Activated CD8-positive, alpha-beta T cell treated with anti-CD3 and anti-CD28 coated beads, Interleukin-2, amount 10 ng/mL, durations not matched to agents 7 days and 5 days (primary cell): ENCODE measurements at places on chromosomes 16 and 17. TPM values are rescaled to one million over a fixed set of nuclear protein-coding genes. Genes with fewer than 3 reads are reported as not detected.

GRCh38 chr17:19630035-19630434 is 18.5 kb upstream of the ALDH3A2 start:
- DNase-seq = no peak

- no peak for DNase-seq
These were observed 383.6 kb downstream of the UTP18 start for GRCh38 chr17:51643702-51644490.

Gene TBC1D3C
- total RNA-seq = 0.21 TPM

GRCh38 chr17:82386255-82386831 is 14.8 kb downstream of the UTS2R start:
- DNase-seq = no peak

DNA sequence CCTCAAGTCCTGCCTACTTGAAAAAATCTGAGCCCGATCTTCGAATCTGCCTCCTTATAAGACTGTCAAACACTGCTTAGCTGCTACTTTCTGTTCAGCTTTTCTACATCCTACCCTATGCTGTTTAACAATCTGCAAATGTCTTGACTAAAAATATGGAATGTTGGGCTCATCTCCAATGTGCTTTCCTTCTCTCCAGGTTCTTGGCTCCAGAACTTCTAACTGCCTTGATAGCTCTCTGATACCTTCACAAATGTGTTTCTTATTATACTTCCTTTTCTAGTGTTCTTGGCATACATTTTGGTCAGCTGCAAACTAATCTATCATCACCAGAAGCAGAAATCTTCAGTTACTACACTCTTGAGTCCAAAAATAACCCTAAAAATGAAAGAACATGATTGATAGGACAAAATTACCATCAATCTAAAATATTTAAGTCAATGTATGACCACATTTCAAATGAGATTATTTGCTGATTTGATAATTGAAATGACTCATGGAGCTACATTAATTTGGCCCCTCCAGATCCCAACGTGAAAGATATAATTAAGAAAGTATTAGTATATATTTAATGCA is 372.3 kb upstream of the MON1B start:
- no peak for DNase-seq

Gene CDRT15
- not detected for total RNA-seq

Gene CTRL
- 5.5 TPM for total RNA-seq

Gene MLYCD
- total RNA-seq = 4.3 TPM

- no peak for DNase-seq
These were observed 247.6 kb downstream of the CNTNAP4 start for GRCh38 chr16:76524769-76525168.

GRCh38 chr16:73068541-73069401 is 20.8 kb upstream of the ZFHX3 start:
- no peak for DNase-seq

Gene STAT5B
- total RNA-seq = 92.7 TPM

GRCh38 chr16:85079785-85080570 is 32.3 kb downstream of the CIBAR2 start:
- DNase-seq = no peak

DNA sequence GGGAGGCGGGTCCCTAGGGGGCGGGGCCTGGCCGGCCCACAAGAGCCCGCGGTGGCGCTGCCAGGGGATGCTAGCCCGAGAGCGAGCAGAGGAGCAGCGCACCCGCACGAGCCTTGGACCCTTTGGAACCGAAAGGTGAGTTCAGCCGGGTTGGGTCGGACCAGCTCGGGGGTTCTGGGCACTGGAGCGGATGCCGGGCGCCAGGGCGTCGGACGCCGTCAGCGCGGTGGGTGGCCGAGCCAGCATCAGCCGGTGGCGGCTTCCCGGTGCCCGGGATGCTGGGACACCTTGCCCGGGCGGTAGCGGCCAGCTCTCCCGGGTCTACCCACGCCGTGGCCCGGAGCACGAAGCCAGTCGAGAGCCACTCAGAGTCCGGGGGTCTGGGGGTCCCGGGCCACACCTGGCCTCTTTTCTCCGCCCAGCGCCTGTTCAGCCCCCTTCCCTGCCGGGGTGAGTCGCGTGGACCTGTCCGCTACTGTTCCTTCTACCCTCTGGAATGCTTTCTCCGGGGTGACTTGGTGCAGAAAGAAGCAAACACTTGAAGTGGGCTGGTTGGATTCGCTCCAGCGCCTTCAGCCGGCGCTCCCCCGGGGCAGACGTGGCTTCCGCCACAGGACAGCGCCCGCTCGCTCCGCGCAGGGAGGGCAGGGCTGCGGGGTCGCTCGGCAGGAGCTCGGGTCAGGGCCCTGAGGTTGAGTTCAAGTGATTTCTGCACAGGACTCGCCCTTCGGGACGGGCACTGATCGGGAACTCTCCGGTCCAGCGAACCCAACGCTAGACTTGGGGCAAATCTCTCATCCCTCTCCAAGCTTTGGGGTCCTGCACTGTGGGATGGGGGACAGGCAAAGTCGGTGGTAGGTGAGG is at the start of gene SCNN1G:
SCNN1G (plus strand) TSS at position 67 of the 864 bp plus-strand sequence. CDS start 3,527 bp downstream, outside the sequence.
- DNase-seq = no peak

Gene CCL3
- 4.2 TPM for total RNA-seq

Gene TP53TG3
- not detected for total RNA-seq

Gene RAB37
- total RNA-seq = 19.6 TPM

GRCh38 chr17:4479982-4480751 is 18.5 kb upstream of the SPNS2 start:
- no peak for DNase-seq

GRCh38 chr16:10607157-10607556 is 26.8 kb upstream of the EMP2 start:
- DNase-seq = no peak

Gene OSGIN1
- 0.24 TPM for total RNA-seq

- DNase-seq = no peak
These were observed 10.9 kb upstream of the ITGA2B start for GRCh38 chr17:44400226-44400847.

DNA sequence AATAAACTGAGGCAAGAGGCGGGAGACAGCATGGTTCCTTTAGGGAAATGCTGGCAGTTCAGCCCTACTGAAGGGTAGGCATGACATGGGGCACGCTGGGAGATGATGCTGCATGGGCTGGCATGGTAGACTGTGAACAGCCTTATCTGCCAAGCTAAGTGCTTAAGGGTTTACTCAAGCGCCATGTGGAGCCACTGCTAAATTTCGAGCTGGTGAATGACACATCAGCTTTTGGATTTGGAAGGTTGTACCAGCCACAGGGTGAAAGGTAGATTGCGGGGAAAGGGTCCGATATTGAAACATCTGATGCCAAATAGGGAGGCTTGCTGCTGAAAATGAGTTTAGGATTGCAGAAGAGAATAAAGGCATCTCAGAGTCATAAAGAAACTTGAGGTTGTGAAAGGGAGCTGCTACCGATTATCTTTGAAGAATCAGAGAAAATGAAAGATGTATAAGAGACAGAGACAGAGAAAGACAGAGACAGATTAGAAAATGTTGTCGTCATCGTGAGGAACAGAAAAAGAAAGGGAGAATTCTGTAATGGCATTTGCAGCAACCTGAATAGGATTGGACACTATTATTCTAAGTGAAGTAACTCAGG is 16.3 kb downstream of the PIK3R5 start:
- no peak for DNase-seq

GRCh38 chr16:15521758-15522509 is 87.5 kb downstream of the BMERB1 start:
- no peak for DNase-seq

- no peak for DNase-seq
These were observed 445 bp downstream of the CIAO2B start for GRCh38 chr16:66933776-66934137.

- no peak for DNase-seq
These were observed 28.3 kb upstream of the PITPNA start for GRCh38 chr17:1590747-1591473.

Gene TBC1D3E
- total RNA-seq = not detected

GRCh38 chr16:83171396-83171795 is 544.6 kb downstream of the CDH13 start:
- no peak for DNase-seq

DNA sequence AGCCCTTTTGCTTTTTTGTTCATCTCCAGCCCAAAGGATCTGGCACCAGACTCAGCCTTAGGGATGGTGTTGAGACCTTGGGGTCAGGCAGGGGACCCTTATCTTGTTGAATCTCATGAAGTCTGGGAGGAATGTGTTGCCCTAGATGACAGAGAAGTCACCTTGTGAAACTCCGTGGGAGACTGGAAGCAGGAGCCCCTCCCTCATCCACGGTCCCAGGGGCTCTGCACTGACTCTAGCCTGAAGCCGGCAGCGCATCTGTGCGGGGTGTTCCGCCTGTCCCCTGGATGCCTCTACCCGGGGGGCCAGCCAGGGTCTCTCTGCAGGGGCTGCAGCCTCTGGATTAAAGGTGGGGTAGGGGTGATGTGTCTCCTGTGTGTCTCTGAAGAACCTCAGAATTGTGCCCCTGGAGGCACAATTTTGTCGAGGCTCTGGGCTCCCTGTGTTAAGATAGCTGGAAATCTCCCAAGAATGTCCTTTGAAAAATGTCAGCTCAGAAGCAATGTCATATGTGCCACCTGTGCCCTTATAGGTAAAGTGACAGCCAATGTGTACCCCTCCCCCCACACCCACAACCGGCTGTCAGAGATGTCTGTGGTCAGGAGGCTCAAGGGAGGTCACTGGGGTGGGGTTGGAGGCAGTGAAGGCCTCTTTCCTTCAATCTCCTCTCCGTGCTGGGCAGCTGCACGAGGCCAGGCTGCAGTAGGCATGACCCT is 32.1 kb upstream of the CDC42EP4 start:
- DNase-seq = no peak

Gene PVALEF
- total RNA-seq = not detected

- DNase-seq = no peak
These were observed 152.1 kb upstream of the PLCG2 start for GRCh38 chr16:81627024-81627423.

DNA sequence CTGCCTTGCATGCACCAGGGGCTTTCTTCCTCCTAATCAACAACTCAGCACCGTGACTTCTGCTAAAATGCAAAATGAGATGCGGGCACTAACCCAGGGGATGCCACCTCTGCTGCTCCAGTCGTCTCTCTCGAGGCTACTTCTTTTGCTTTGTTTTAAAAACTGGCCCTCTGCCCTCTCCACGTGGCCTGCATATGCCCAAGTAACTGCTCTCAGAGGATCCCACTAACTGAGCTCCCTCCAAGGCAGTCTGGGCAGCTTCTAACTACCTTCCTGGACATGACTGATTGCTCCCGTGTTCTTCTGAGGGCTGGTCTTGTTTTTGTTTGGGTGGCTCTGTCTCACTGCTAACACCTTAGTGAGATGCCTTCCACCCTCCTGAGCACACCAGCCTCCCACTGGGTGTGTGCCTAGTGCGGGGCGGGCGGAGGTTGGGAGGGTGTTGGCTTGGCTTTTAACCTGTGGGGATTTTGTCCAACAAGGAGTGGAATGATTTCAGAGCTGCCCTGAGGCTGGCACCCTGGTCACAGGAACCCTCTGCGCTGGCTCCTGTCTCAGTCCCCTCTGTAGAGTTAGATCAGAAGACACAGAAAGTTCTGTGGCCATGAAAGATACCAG is 8.9 kb upstream of the LGALS9 start:
- no peak for DNase-seq

Gene CD300H
- not detected for total RNA-seq

DNA sequence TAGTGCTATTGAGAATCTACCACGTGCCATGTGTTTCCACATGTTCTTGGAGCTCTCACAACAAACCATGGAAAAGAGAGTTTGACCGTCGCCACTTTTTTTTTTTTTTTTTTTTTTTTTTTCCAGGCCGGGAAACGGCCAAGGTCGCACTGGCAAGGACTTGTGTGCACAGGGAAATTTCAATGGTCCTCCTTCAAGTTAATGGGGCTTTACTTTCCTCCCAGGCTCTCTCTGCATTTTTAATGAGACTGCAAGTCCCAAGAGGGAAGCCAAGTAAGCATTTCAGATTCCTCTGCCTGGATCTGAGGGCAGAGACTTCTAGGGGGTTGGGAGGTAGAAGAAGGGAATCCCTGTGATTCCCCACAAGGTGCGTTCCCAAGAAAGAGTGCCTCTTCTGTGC is 94.7 kb upstream of the MPHOSPH6 start:
- no peak for DNase-seq

DNA sequence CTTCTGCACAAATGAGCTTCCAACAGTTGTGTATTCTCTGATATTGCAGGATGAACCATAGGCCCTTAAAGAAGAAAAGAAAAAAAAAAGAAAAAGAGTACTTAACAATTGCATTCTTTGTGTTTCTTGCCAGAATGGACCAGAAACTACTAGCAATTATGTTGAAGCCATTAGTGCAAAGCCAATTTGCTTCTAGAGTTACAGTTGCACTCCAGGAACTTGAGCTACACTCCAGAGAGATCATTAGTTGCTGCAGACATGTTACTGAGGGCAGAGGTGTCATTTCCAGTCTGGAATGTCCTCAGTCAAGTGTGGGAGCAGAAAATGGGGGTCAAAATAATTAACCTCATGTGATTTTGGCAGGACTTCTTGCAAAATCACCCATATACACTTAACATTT is 85.6 kb upstream of the CCL2 start:
- no peak for DNase-seq

DNA sequence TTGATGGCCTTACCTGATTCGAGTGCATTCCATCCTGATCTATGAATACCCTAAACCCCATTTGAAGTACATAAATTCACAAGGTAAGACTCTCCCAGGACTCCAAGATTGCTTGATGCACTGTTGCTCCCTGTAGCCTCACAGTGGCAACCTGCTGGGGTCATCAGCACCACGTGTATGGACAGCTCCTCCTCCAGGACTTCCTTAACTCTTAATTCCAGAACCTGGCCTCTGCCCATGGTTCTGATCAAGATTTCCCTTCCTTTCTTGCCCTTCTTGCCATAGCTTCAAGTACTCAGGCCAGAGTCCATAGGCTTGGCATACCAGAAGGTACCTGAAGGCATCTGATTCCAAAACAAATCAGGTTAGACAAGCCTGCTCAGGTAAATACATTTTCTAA is 34.0 kb upstream of the NLK start:
- DNase-seq = peak; percentile 37

- no peak for DNase-seq
These were observed 544.8 kb upstream of the EEF2KMT start for GRCh38 chr16:5642436-5642835.

- DNase-seq = no peak
These were observed 27.1 kb upstream of the VWA3A start for GRCh38 chr16:22065252-22065651.

GRCh38 chr16:57297856-57298255 is 13.4 kb upstream of the PLLP start:
- DNase-seq = peak; percentile 74

- no peak for DNase-seq
These were observed 578 bp downstream of the PGAP6 start for GRCh38 chr16:381012-381788.

DNA sequence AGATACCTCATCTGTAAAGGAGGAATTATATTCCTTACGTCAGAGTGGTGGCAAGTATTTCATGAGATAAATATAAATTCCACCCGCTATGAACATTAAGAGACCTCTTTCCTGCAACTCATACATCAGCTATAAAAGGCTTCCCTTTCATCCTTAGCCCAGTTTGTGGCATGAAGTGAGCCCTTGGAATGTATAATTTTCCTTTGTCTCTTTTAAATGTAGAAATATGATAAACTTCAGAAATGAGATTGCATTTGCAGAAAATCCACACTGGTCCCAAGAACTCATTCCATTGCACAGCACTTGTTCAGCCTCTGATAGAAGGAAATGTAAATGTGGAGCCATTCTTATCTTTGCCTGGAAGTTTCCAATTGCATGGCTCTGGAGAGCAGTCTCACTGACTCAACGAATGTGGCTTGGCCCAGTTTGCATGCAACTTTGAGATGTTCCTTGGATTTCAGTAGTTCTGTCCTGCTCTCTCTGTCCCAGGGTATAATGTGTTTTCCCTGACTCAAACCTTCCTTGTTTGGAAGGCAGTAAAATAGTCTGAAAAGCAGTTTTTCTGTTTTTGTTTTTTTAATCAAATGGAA is 746.4 kb downstream of the CDH11 start:
- DNase-seq = no peak
